Activated CD8-positive, alpha-beta memory T cell treated with anti-CD3 and anti-CD28 coated beads for 48 hours (primary cell): ENCODE measurements at places on chromosomes 3 and 15.

GRCh38 chr3:3189102-3189727 lies 9.7 kb upstream of the CRBN start:
- DNase-seq: no peak

- DNase-seq: no peak
Measured at GRCh38 chr3:17110660-17111396, 226.1 kb downstream of the PLCL2 start.

DNA sequence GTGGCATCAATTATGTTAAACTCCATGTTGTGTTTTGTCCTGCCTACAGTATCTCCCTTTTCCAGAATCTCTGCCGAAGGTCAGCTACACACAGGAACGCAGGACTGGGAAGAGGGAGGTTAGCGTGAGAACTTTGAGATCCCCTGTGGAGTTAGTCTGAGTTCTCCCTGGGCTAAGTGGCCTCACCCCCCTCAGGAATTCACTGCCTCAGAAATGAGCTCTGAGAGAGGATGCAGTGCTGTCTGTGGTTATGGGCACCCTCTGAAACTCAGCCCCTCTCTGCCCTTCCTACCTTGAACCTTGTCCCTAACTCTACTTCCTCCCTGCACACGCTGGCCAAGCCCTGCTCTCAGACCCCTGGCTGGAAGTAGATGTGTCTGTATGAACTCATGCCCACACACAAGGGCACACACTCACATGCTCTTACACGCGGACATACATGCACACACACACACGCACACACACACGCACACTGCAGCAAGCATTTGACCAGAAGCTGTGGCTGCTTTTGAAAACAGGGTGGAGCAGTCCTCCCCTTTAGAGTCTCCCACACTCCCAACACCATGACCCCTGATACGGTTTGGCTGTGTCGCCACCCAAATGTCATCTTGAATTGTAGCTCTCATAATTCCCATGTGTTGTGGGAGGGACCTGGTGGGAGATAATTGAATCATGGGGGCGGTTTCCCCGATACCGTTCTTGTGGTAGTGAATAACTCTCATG lies 5.3 kb upstream of the VIPR1 start:
- no peak for DNase-seq

DNA sequence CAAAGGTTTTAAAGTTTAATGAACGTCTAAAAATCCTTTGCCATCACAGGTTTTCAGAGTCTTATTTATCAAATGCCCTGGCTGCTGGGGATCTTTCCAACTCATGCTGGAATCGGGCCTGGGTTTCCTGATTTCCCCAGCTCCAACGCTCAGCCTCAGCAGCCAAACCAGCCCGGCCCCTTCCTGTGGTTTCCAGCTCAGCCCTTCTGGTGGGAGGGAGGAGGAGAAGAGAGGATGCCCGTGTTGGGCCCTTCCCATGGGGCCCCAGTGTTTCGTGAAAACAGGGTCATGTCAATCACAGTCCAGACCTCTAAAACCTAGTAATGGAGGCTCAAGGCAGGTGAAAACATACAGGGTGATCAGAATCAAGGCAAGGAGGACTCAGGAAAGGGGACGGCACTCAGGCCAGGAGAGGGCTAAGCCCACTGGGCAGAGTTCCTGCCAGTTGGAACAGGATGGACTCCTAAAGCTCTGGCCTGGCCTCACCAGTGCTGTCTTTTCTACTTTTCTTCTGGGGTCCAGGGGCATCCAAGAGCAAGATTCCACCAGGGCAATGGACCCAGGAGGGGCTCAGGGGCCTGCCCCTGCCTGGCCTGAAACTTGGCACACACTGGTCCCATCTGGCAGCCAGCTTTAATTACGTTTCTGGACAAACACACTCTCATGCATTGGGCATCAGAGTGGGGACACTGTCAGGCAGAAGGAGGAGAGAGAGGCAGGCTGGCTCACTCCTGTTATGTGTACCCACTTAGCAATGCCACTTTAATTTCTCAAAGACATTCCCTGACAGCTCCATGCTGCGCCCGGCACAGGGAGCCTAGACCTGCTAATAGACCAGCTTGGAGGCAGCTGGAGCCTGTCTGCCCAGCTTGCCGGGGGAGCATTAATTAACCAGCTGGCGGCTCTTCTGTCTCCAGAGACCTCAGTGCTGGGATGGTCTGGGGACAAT lies 194.6 kb downstream of the FAM43A start:
- DNase-seq: no peak

GRCh38 chr3:19950316-19950715 lies 3.4 kb downstream of the RAB5A start:
- no peak for DNase-seq

DNA sequence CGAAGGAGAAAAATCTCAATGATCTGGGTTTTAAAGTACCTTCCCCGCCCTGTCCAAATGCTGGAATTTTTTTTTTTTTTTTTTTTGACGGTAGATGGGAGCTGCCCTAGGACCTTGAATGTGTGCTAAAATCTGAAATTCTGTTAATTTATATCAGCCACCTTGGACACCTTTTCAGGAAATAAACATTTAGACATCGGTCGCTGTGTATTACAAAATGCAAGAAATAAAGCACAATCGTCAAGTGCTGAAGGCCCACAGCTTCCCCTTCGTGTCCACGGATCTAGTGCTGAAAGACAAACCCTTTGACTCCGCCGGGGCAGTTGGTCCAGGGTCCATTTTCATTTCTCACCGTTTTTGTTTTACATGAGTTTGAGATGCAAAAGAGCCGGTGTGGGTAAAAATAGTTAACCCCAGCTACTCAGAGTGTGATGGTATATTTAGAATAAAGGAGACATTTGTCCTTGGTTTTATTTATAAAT lies 90.2 kb upstream of the CHD2 start:
- DNase-seq: no peak

GRCh38 chr15:47414207-47414606 lies 303.1 kb upstream of the SEMA6D start:
- no peak for DNase-seq

GRCh38 chr3:55641964-55642363 lies 154.9 kb upstream of the WNT5A start:
- DNase-seq: no peak

GRCh38 chr3:42988566-42988965 lies 9.5 kb downstream of the GASK1A start:
- no peak for DNase-seq

GRCh38 chr3:72505539-72506405 lies 342.5 kb downstream of the SHQ1 start:
- DNase-seq: no peak

DNA sequence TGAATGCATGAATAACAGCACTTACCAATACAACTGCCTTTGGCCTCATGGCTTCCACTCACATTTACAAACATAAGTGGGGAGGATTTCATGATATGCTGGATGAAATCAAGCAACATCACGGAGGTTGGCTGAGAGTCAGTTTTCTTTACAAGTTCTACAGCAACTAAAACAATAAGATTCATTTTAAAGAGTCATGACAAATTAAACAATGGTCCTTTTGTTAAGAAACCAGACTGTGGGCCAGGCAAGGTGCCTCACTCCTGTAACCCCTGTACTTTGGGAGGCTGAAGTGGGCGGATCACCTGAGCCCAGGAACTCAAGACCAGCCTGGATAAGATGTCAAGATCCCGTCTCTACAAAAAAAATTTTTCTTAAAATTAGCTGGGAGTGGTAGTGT lies 12.4 kb downstream of the ATR start:
- no peak for DNase-seq

DNA sequence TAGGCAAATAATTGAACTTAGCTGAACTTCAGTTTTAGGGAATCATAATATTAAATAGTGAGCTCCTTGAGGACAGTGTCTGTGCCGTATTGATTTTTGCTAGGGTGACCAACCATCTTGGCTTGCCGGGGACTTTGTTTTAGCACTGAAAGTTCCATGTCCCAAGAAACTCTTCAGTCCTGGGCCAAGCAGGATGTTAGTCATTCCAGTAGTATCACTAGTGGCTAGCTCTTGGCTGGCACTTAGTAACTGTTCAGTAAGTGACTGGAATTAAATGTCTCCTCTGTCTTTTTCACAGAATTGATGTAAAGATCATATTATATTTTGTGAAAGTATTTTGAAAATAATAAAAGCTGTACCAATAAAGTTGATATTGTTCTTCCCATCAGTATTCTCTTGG lies 42.3 kb downstream of the RSRC1 start:
- DNase-seq: no peak

DNA sequence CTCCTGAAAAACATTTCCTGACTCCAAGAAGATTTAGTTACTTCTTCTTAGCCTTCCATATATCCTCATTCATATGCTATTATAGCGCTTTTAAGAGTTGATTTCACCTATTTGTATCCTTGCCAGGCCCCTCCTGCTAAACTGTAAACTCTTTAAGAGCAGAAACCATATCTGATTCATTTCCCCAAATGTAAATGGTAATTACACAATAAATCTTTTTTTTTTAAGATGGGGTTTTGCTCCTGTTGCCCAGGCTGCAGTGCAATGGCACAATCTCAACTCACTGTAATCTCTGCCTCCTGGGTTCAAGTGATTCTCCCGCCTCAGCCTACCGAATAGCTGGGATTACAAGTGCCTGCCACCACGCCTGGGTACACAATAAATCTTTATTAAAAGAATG lies 4.5 kb downstream of the DLEC1 start:
- no peak for DNase-seq

GRCh38 chr15:66151809-66152208 lies 101.7 kb downstream of the MEGF11 start:
- DNase-seq: no peak

- DNase-seq: no peak
Measured at GRCh38 chr15:80250614-80251427, 1.2 kb downstream of the CTXND1 start.

- no peak for DNase-seq
Measured at GRCh38 chr15:61974118-61974517, 86.1 kb downstream of the VPS13C start.

GRCh38 chr15:70532531-70533186 lies 230.7 kb downstream of the UACA start:
- no peak for DNase-seq

DNA sequence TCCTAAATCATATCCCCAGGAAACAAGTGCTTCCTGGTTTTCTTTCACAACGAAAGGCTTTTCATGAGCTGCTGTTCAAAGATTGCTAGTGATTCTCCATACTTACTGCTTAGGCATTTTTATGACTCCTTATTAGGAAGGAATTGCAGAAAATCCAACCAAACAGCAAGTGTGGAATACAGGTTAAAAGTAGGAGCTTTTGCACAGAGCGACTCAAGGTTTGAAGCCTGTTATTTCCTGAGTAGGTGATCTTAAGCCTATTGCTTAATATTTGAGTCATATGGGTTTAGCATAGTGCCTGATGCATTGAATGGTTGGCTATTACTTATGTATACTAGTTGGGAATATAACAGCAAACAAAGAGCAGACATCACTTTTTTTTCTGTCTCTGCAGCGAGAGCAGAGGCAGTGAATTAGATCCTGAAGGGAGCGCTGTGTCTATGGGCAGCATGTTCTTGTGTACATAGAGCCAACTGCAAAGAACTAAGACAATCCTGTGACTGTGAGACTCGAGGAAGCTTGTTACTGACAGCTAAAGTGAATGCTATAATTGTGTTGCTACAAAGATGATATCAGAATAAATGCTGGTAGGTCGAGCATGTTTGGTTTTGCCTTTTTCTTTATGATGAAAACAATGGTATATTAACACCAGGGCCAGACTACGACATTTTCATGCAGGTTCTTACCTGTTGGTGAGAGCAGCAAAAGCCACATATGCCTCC lies 6.3 kb downstream of the TM4SF1 start:
- DNase-seq: no peak

DNA sequence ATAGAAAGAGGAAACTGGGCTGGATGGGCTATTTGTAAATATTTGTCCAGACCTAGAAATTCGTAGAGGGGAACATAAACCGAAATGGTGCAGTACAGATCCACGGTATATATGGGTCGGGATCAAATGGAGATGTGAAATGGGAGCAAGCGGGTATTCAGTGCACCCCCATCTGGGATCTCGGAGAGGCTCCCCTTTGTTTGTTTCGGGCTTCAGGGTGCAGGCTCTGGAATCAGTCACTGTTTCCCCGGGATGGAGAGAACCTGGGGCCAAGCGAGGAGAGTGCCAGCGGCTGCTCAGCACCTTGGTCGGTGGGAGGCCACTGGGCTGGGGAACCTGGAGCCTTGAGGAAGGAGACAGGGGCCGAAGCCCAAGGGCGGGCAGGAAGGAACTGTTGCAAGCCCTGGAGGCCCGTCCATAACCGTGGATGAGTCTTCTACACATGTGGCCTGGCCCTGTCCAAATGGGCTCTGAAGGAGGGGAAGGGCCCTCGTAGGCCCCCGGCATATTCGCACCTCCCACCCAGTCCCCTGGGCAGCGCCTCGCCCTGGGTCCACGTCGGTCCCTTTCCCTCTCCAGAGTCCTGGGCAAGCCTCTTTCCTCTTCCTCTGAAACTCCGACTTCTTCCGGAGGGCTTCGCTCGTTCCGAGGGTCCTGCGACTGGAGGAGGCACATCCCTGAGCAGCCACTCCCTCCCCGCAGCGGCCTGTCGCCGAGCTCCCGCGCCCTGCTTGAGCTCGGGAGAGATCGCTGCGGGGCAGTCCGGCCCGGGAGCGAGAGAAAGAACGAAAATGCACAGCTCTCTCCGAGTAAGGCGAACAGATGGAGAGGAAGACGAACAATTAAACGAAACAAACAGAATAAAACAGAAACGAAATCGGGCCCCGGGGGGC lies 3.0 kb downstream of the ISL2 start:
- no peak for DNase-seq

GRCh38 chr3:2465842-2466241 lies 367.2 kb downstream of the CNTN4 start:
- DNase-seq: no peak
